ENCODE measurements at places on chromosomes 6 and 20.
A peak's percentile ranks its signal among the peaks of the same experiment; 100 is the strongest.

DNA sequence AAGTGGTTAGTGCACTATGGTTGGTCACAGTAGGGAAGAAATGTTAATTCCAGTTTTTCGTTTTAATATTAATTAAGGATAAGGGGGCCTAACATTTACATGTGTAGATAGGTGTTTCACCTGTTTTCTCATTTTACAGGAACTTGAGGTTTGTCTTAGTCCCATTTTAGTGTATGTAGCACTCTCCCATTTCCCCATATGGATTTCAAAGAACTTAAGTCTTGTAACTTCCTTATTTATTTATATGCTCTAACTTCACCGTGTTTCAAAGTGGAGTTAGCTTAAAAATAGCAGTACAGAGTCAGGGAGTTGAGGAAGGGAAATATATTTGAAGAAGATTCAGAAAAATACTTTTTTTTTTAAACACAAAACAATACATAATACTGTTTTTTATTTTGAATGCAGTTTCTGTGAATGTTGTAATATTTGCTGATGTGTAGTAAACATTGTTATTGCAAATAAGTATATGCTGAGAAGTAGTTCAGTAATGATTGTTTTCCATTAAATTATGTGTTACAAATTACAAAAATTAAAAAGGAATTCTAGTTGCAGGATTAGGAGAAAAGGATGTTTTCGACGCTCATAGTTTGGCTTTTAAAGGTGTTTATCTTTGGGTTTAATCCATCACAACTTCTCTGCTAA, 3.5 kb downstream of the SCAF8 start:
- peak overlapping the region; percentile 41 for H3K27ac ChIP-seq
- H3K27me3 ChIP-seq: no peaks in the 10 kb centered on the region
- H3K4me1 ChIP-seq: peaks cover 38% of the 10 kb centered on the region
- DNase-seq: no peak
- H3K36me3 ChIP-seq: peaks cover 1% of the 10 kb centered on the region

DNA sequence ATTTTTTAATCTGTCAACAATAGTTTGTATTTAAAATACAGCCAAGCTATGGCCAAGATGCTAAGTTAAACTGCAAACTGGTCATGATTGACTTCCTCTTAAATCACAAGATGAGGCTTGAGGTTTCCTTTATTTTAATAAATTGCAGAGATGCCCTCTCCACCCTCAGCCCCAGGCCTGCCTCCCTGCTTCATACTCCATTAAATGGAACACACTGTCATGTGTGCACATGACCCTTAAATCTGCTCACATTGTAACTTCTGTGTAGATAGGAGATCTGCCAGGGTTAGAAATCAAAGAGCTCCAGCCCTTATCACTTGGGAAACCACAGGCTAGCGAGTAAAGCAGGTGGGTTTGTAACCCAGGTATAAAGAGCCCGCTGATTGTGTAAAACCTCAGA, 20.8 kb downstream of the DUSP22 start:
- H3K4me1 ChIP-seq: peaks cover 89% of the 10 kb centered on the region
- DNase-seq: peak; percentile 88
- H3K36me3 ChIP-seq: no peaks in the 10 kb centered on the region

DNA sequence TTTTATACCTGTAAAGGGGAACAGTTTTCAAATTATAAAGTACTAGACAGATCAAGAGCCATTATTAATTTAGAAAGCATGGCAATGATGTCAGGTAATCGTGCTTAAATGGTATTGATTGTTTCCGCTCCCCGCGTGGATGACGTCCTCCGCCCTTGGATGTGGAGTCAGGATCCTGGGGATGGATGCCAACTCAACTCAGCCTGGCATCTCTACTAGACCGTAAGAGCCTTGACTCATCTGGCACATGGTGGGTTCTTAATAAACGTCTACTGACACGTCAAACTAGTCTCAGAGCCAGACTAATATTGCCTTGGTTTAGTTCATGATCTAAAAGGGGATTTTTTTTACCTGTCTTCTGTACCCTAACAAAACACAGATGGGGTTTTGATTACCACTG, 80.2 kb downstream of the LRFN2 start:
- H3K27me3 ChIP-seq: no peaks in the 10 kb centered on the region
- H3K27ac ChIP-seq: no peak overlapping the region
- H3K4me1 ChIP-seq: no peaks in the 10 kb centered on the region

GRCh38 chr6:155215906-155216305, 47.9 kb upstream of the CLDN20 start:
- H3K36me3 ChIP-seq: no peaks in the 10 kb centered on the region
- DNase-seq: no peak
- no peak overlapping the region for H3K4me3 ChIP-seq
- no peak overlapping the region for H3K27ac ChIP-seq

DNA sequence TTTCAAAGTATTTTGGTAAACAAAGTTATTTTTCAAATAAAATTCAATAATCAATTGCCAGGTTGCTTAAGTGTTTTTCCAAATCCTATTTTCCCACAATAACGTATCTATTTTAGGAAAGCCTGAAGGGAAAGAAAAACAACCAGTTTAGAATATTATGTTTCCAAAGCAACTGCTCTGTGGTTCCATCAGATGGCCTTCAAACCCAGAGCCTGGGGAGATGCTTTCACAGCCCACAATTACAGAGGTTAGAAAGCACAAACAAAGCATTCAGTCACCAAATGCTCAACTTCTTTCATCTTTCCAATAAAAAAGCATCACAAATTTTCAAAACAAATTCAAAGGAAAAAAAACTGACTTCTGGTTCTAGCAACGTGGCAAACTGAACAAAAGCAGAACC, 66.0 kb downstream of the ELOVL5 start:
- H3K27ac ChIP-seq: peak overlapping the region; percentile 56
- peaks cover 7% of the 10 kb centered on the region for H3K36me3 ChIP-seq
- peaks cover 67% of the 10 kb centered on the region for H3K4me1 ChIP-seq

DNA sequence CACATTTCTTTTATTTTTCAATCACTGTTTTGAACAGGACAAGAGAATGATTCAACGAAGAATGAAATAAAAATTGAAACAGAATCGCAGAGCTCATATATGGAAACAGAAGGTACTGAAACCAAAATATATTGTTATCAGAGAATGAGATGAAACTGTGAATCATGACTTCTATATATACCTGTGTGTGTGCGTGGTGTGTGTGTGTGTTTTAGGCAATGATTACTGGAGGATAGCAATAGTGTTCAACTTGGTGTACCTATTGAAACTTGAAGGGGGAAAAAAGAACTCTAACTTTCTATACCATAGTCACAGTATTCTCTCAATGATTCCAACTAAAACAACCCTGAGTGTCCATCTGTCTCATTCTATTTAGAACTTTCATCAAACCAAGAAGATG, 586.6 kb downstream of the KIF16B start:
- no peaks in the 10 kb centered on the region for H3K27me3 ChIP-seq
- H3K4me3 ChIP-seq: peak overlapping the region; percentile 33
- H3K27ac ChIP-seq: peak overlapping the region; percentile 63
- DNase-seq: peak; percentile 31

DNA sequence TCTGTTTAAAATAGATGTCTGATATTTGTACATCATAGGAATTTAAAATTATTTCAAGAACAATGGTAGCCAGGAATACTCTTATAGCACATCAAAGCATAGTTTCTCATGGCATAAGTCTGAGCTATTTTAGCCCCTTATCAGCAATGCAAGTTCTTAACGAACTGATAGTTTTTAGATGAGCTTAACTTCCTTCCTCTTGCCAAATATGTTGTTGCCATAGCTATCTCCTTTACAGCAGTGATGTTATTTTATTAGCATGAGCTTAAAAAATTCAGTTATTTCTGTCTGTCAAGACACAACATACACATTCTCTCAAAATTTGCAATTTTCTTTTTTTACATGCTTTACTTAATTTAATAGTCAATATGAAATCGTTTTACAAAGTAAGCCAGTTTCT, 867.2 kb downstream of the PHF3 start:
- no peaks in the 10 kb centered on the region for H3K36me3 ChIP-seq
- H3K4me1 ChIP-seq: no peaks in the 10 kb centered on the region
- no peaks in the 10 kb centered on the region for H3K27me3 ChIP-seq
- no peak overlapping the region for H3K27ac ChIP-seq
- no peak for DNase-seq
- no peak overlapping the region for H3K4me3 ChIP-seq

GRCh38 chr6:69866351-69866769, at the start of gene COL19A1:
Gene COL19A1 (plus strand): TSS chr6:69866556. CDS start chr6:69879568, 13,012 bp downstream.
- H3K27me3 ChIP-seq: no peaks in the 10 kb centered on the region
- peak; percentile 81 for DNase-seq
- H3K27ac ChIP-seq: peak within 1 kb of the TSS; percentile 91
- no peaks in the 10 kb centered on the region for H3K36me3 ChIP-seq

GRCh38 chr20:56552911-56553629, 20.0 kb downstream of the FAM209B start:
- DNase-seq: no peak
- H3K4me1 ChIP-seq: no peaks in the 10 kb centered on the region
- no peak overlapping the region for H3K4me3 ChIP-seq
- no peak overlapping the region for H3K27ac ChIP-seq
- H3K27me3 ChIP-seq: no peaks in the 10 kb centered on the region

DNA sequence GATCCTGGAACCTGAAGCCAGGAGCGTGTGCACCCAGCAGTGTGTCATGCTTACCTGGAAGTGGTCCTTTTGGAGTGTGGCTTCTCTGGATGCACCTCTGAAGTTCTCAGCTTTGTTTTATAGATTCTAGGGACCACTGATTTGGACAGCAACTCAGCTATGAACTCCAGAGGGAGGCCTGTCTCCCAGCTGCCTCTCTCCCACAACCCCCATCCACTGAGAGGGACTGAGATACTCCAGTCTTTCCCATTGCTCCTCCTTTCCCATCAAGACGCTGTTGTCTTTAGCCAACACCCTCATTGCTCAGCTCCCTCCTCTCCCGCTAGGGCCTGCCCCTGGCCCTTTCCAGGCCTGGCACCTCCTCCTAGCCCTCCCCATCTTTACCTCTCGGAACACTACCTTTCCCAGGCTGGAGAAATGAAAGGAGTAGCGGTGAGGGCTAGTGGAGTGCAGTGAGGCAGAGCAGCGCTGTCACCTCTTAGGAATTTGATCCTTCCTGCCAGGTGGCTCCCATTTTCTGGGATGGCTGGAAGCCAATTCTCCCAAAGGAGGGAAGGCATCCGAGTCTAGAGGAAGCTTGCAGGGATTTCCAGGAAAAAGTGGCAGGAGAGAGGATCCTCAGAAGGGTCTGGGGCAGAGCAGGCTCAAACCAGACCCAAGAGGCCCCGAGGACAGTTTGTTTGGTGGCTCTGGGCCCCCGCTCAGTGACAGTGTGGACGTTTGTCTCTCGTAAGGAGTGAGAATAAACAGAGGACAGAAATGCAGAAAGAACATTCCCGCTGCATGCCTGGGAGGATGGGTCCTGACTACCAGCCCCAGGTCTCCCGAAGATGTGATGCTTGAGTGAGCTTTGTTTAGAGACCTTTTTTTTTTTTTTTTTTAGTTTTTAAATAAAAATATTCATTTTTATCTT, at the start of gene LRRN4:
Gene LRRN4, minus strand, starts transcription at position 285 of the 913 bp plus-strand sequence. CDS start 1,261 bp downstream, outside the sequence.
- no peak within 1 kb of the TSS for H3K4me3 ChIP-seq
- peaks cover 41% of the 10 kb centered on the region for H3K27me3 ChIP-seq
- peaks cover 10% of the 10 kb centered on the region for H3K4me1 ChIP-seq
- H3K27ac ChIP-seq: no peak within 1 kb of the TSS
- H3K36me3 ChIP-seq: no peaks in the 10 kb centered on the region
- DNase-seq: no peak

All from B cell (primary cell).